ENCODE measurements at places on chromosomes 4 and X.
A peak's percentile ranks its signal among the peaks of the same experiment; 100 is the strongest.

DNA sequence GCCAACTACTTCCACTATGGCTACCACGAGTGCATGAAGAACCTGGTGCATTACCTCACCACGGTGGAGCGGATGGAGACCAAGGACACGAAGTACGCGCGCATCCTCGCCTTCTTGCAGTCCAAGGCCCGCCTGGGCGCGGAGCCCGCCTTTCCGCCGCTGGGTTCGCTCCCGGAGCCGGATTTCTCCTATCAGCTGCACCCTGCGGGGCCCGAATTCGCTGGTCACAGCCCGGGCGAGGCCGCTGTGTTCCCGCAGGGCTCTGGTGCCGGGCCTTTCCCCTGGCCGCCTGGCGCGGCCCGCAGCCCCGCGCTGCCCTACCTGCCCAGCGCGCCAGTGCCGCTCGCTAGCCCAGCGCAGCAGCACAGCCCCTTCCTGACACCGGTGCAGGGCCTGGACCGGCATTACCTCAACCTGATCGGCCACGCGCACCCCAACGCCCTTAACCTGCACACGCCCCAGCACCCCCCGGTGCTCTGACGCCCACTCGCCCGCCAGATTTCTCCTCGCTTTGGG lies 2.1 kb downstream of the HELT start:
- DNase-seq: no peak

GRCh38 chr4:168656055-168656660 lies 159.3 kb downstream of the PALLD start:
- no peak for DNase-seq

GRCh38 chr4:88467392-88467791 lies 10.5 kb downstream of the HERC5 start:
- no peak for DNase-seq

GRCh38 chr4:28444886-28445496 lies 1584.3 kb downstream of the STIM2 start:
- DNase-seq: no peak

GRCh38 chrX:107716118-107716684 lies 59.4 kb downstream of the TSC22D3 start:
- DNase-seq: no peak

GRCh38 chr4:103050736-103051436 lies 25.7 kb downstream of the SLC9B2 start:
- no peak for DNase-seq

- no peak for DNase-seq
These were observed 56.4 kb downstream of the MAML3 start for GRCh38 chr4:140097572-140097971.

DNA sequence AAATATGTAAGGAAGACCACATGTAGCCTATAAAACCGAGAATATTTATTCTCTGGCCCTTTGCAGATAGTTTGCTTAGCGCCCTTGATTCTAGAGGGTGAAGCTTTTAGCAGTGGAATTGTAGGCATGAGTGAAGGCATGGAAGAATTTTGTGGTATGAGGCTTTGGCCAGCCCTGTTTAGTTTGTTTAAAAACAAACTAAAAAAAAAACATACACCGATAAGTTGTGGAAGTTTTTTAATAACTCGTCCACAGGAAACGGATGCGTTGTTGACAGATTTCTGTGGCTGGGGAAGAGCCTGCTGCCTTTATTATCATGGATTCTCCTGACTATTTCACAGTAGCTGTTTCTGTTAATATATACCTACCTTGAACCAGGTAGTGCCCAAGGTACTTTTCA lies 194.7 kb upstream of the LNX1 start:
- DNase-seq: no peak

GRCh38 chr4:20532116-20532790 lies 168.0 kb upstream of the PACRGL start:
- DNase-seq: no peak

DNA sequence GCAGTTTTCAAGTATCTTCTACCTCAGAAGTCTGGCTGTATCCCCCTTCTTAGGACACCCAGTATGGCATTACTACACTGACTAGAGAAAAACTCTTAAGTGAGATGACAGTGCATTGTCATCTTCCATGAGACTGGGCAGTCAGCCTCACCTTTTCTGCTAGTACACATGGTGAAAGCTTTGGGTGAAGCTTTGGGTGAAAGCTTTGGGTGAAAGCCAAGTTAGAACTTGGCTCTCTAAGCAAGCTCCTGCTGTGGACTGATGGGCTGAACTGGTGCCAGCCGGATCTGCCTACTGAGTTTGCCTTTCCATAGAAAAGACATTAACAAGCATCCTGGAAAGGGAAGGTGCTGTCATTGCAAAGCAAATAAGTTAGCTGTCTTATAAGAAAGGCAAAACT lies 8.8 kb downstream of the EPHA5 start:
- no peak for DNase-seq

- peak; percentile 21 for DNase-seq
These were observed 276.5 kb upstream of the AGTR2 start for GRCh38 chrX:115894087-115894486.

- DNase-seq: no peak
These were observed 35.6 kb downstream of the ZNF141 start for GRCh38 chr4:373062-373839.

GRCh38 chr4:8671712-8672290 lies 79.2 kb downstream of the CPZ start:
- no peak for DNase-seq

DNA sequence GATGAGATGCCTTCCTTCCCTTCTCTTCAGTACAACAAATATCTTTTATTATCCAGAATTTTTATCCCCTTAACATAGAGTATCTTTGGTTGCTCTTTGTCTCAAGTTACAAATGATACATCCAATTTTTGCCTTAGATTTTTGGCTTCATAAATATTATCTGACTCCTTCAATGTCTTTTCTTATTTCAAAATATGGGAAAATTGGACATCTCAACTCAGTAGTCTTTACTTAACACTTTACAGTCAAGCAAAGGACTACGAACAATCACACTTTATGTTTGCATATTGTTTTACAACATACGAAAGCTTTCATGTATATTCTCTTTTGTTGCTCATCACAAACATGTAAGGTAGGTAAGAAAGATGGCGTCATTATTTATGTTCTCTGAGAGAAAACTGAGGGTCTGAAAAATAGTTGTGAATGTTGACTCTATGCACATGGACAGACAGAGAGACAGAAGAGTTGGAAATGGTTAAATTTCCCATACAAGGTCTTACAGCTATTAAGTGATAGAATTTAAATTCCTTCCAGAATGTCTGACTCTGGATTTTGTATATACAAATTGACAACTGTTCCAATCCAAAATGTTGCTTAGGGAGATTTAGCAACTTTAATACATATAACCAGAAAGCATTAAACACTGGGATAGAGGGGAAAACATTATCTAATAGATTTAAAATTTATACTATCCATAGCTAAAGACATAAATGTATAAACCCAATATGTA lies 29.4 kb downstream of the DCHS2 start:
- no peak for DNase-seq

DNA sequence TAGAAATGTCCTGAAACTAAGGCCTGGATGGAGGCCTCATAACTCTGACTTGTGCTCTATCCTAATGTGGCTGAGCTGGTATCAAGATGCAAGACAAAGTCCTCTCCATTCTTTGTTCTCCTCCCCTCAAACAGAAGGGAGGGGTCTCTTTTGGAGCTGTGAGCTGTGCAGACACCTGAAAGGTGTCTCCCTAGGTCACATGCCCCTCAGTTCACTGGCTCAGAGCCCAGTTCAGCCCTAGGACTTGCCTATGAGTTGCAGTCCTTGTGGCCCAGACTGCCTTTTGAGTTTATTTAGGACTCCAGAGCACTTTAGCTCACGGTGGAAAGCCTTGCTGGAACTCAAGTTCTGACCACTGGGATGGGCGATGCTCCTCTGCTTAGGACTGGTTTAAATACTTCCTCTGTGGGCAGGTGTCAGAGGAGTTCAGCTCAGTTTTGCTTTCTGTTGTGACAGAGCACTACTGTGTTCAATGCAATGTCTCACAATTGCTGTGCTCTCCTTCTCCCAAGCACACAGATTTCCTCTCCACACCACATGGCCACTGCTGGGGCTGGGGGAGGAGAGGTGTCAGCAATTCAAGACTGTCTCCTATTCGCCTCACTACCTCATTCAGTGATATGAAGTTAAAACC lies 84.8 kb upstream of the ZNF827 start:
- DNase-seq: no peak

- no peak for DNase-seq
These were observed 69.8 kb upstream of the MXD4 start for GRCh38 chr4:2331519-2332200.

- DNase-seq: no peak
These were observed 73.1 kb downstream of the MAGEB17 start for GRCh38 chrX:16240231-16240905.

DNA sequence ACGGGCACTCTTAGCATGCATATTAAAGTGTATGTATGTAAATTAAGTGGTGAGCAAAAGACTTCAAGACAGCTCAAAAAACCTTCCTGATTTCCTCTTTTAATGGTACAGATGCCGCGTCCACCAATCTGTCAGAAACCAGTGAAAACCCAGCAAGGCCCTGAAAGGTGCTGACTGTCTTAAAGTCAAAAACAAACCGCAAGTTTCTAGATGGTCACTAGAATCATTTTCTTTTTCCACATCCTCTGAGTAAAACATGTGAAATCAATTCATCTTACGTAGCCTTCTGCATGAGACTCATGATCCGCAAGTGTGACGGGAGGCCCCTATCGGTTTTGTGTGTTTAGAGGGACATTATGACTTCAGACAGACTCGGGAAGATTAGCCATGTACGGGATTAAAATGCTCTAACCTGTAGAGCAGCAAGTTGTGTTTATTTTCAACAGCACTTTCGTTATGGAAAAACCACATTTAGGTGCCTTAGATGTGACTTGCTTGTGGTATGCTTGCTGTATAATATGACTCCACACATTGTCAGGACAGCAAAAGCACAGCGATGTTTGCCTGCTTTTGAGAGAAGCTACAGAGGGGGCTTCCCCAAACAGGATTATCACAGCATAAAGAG lies 88.2 kb upstream of the STS start:
- no peak for DNase-seq

- DNase-seq: no peak
These were observed 7.0 kb downstream of the TMSB4X start for GRCh38 chrX:12981880-12982279.

DNA sequence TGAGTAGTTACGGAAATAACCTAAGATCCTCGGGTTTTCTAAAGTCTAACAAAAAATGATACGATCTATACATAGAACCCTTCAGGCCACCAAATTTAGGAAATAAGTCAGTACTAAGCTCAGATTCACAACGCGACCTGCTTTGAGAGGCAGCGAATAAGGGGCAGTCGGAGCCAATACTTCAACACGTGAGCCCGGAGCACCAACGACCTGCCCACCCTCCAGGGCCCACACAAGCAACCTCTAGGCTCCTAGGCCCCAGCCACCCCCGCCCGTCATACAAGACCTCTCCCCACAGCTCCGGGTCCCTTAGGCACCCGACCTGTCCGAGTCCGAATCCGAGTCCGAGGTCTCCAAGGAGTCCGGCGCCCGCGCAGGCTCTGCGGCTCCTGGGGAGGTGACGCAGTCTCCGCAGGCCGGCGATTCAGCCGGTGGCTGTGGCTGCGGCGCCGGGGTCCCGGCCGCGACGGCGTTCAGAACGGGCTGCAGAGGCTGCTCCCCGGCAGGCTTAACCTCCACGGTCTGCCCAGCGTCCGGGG lies 580 bp downstream of the NAF1 start:
- DNase-seq: peak; percentile 17

DNA sequence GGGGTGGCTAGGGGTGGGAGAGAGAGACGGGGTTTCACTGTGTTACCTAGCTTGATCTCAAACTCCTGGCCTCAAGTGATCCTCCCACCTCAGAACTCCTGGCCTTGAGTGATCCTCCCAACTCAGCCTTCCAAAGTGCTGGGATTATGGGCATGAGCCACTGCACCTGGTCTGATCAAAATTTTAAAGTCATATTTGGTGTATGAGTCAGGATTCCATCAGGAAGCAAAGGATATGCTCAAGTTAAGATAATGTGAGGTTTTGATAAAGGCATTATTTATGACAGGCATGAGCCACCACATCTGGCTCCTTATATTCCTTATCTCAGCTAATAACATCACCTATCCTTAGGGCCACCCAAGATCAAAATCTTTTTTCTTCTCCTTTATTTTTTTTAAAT lies 182.0 kb downstream of the SLC4A4 start:
- no peak for DNase-seq

DNA sequence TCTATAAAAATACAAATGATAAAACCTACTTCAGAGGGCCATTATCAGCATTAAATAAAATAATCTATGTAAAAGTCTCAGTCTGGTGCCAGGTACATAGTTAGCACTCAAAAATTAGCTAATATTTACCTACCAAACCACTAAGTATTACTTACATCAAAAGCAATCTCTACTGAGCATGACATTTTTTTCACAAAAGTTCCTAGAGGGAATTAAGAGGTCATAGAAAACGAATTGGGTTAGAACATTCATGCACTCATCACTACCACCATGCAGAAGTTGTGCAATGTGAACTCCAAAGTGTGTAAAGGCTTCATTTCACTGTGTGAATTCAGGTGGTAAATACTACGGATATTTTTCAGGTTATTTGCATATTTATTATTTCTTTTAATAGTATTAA lies 209.5 kb upstream of the FGF13 start:
- DNase-seq: no peak

DNA sequence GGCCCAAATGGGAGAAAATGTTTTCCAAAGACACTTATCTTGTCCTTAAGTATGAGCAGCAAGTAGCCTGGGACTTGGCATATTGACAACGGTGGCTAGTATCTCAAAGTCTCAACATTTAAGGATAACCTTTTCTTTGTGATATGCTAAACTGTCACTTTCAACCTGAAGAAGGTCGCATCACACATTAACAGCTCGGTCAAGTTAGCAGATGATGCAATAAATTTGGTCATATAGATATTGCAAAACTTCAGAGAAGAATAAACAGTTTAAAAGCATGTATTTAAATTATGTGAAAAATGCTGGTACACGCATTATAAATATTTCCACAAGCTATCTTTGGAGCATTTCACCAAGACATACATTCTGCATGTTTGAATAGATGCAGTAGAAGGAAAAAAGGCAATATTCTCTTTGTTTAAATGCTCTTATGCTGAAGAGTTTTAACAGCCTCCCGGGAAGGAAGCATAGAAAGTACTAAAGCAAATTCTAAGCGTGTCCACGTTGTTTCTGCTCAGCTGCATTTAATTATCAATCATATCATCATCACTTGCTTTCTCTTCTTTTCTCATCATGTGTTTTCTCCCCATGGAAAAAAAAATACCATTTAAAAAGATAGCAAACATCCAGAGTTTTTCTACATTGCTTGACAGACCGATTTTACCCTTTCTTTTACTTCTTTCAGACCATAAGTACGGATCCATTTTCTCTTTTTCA lies 24.2 kb downstream of the ARHGAP6 start:
- DNase-seq: no peak

GRCh38 chrX:132853040-132853439 lies 105.4 kb downstream of the HS6ST2 start:
- DNase-seq: no peak

DNA sequence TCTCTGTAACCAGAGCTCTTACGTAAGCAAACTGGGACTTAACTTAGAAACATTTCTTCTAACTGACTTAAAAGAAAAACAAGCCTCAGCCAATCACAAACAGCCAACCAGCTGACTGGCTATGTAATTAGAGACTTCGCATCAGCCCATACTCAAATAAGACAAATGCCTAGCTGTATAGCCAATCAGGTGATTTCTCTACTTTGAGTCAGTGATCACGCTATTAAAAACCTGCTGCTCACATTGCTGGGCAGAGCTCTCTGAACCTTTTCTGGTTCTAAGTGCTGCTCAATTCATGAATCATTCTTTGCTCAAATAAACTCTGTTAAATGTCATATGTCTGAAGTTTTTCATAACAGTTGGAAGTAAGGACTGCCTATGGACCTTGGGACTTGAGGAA lies 9.9 kb upstream of the SMIM10L2A start:
- DNase-seq: no peak
